ENCODE measurements at places on chromosomes 11 and 22. TPM values are rescaled to one million over a fixed set of nuclear protein-coding genes. Genes with fewer than 3 reads are reported as not detected.

Gene NNMT
- 114 TPM for polyA plus RNA-seq

Gene TAF1D
- polyA plus RNA-seq = 114 TPM

Gene NADSYN1
- 32.0 TPM for polyA plus RNA-seq

Gene COA4
- 129 TPM for polyA plus RNA-seq

Gene TRIM6
- polyA plus RNA-seq = 0.52 TPM

Gene APOBEC3B
- 0.77 TPM for polyA plus RNA-seq

Gene NOX4
- polyA plus RNA-seq = 4.0 TPM

Gene TPP1
- polyA plus RNA-seq = 31.9 TPM

Gene SLC22A9
- not detected for polyA plus RNA-seq

Gene GAB4
- polyA plus RNA-seq = not detected

Gene CDHR5
- not detected for polyA plus RNA-seq

Gene MOGAT2
- polyA plus RNA-seq = not detected

Gene FAM111A
- polyA plus RNA-seq = 2.9 TPM

Gene GUCD1
- 219 TPM for polyA plus RNA-seq

Gene IGLL1
- polyA plus RNA-seq = not detected

Gene NR1H3
- 49.2 TPM for polyA plus RNA-seq

Gene TSGA10IP
- polyA plus RNA-seq = 0.01 TPM

Gene GAL3ST1
- polyA plus RNA-seq = 0.49 TPM

Gene HYLS1
- 3.1 TPM for polyA plus RNA-seq

Gene RBM4B
- polyA plus RNA-seq = 8.2 TPM

Gene DEPDC7
- 1.5 TPM for polyA plus RNA-seq

Gene JHY
- 1.1 TPM for polyA plus RNA-seq

Gene ADAMTS8
- 2.1 TPM for polyA plus RNA-seq

Gene UBQLNL
- polyA plus RNA-seq = 0.10 TPM

Gene APOBEC3G
- polyA plus RNA-seq = 5.6 TPM

Gene RASD2
- polyA plus RNA-seq = 5.1 TPM

Gene DUSP8
- polyA plus RNA-seq = 7.7 TPM

Gene C1QTNF4
- polyA plus RNA-seq = 1.4 TPM

Gene MFNG
- 8.9 TPM for polyA plus RNA-seq

Gene JAML
- polyA plus RNA-seq = 2.3 TPM

Gene SH3BP1
- polyA plus RNA-seq = 1.4 TPM

Gene CLP1
- 2.9 TPM for polyA plus RNA-seq

Gene JAM3
- 14.2 TPM for polyA plus RNA-seq

Gene MUC5AC
- not detected for polyA plus RNA-seq

Gene PDE3B
- 1.3 TPM for polyA plus RNA-seq

Gene MYEOV
- polyA plus RNA-seq = not detected

Gene VSTM5
- 0.07 TPM for polyA plus RNA-seq

Gene MPPED2
- polyA plus RNA-seq = 2.2 TPM

Gene RFPL2
- not detected for polyA plus RNA-seq

Gene NXPE2
- polyA plus RNA-seq = 0.04 TPM

Gene UPK2
- not detected for polyA plus RNA-seq

Gene TMEM121B
- polyA plus RNA-seq = 0.41 TPM

Gene PLAAT5
- polyA plus RNA-seq = 0.64 TPM

Gene TTC36
- 0.16 TPM for polyA plus RNA-seq

Gene OR52K1
- polyA plus RNA-seq = not detected

Gene RIMBP3B
- not detected for polyA plus RNA-seq

Gene OR10A5
- polyA plus RNA-seq = not detected

Gene VEGFB
- 158 TPM for polyA plus RNA-seq

Gene MAP6
- polyA plus RNA-seq = 1.7 TPM

Gene TNKS1BP1
- 39.6 TPM for polyA plus RNA-seq

Gene CRYBB2
- polyA plus RNA-seq = not detected
